ENCODE measurements at places on chromosomes 3 and 15. TPM values are rescaled to one million over a fixed set of nuclear protein-coding genes. Genes with fewer than 3 reads are reported as not detected.

IMPG2 gene
- 2.1 TPM for total RNA-seq

IGF2BP2 gene
- total RNA-seq = 41.4 TPM

SNURF gene
- total RNA-seq = 31.5 TPM

CKMT1A gene
- 0.31 TPM for total RNA-seq

PTPRG gene
- 78.2 TPM for total RNA-seq

All from tongue (tissue), 3 donors.